ENCODE measurements at places on chromosomes 16 and 17.

DNA sequence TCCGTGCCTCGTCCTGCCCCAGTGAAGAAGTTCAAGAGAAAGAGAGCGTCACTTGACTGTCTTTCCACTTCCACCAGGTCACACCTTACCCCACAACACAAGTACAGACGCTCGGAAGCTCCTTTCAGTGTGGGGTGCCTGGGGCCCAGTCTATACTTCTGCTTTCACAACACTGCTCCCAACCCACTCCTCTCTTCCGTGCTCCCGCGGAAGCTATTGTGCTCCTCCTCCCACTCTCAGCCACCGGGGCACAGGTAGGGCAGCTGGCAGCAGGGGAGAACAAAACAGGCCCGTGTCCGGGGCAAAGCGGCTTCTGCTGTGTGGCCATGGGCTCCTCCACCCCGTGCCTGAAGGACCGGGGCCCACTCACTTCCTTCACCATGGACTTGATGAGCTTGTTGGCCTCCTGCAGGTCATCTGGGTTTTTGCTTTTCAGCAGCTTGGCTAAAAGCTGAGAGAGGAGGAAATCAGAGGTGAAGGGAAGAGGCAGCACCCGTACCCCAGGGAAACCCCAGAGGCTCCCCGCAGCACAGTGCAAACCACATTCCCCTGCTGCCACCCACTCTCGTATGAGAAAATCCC is 18.9 kb downstream of the GGA3 start:
- no peak for DNase-seq

DNA sequence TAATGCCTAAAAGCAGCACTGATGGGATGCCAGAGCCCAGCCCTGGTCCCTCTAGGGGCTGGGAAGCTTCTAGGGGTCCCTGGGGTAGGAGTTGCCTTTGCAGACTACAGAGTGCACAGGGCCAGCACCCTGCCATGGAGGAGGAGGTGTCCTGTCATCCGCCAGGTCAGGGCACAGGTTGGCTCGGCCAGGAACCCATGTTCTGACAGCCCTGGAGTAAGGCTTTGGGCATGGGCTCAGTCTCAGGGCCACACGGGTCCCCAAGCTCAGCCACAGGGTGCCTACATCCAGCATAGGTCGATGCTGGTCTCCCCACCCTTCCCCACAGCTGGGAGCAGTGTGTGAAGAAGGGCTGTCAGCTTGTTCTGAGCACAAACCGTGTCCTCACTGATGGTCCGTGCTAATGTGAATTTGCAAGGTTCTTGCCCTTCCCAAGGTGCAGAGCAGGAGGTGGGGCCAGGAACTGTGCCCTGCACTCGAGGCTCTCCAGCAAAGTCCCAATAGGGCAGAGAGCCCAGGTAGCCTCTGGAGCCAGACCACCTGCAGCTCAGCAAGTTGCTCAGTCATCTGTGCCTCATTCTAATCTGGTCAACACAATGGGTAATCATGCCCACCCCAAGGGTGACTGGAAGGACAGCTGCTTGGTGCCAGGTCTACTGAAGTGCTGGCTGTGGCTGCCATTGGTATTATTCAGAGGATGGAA is 72.8 kb downstream of the AMFR start:
- no peak for DNase-seq

GRCh38 chr17:35235289-35235688 is 7.6 kb upstream of the SLFN5 start:
- DNase-seq = no peak

GRCh38 chr16:57299009-57299718 is 14.7 kb upstream of the PLLP start:
- peak; percentile 89 for DNase-seq

GRCh38 chr16:66551788-66552285 is 539 bp upstream of the CKLF start:
- DNase-seq = peak; percentile 69

- DNase-seq = no peak
Measured at GRCh38 chr17:38969281-38969680, 2.1 kb upstream of the FBXO47 start.

GRCh38 chr16:73384506-73385089 is 336.7 kb upstream of the ZFHX3 start:
- no peak for DNase-seq

- no peak for DNase-seq
Measured at GRCh38 chr17:9219631-9220397, 198.5 kb downstream of the NTN1 start.

- DNase-seq = peak; percentile 29
Measured at GRCh38 chr17:68697850-68698361, 96.7 kb upstream of the FAM20A start.

DNA sequence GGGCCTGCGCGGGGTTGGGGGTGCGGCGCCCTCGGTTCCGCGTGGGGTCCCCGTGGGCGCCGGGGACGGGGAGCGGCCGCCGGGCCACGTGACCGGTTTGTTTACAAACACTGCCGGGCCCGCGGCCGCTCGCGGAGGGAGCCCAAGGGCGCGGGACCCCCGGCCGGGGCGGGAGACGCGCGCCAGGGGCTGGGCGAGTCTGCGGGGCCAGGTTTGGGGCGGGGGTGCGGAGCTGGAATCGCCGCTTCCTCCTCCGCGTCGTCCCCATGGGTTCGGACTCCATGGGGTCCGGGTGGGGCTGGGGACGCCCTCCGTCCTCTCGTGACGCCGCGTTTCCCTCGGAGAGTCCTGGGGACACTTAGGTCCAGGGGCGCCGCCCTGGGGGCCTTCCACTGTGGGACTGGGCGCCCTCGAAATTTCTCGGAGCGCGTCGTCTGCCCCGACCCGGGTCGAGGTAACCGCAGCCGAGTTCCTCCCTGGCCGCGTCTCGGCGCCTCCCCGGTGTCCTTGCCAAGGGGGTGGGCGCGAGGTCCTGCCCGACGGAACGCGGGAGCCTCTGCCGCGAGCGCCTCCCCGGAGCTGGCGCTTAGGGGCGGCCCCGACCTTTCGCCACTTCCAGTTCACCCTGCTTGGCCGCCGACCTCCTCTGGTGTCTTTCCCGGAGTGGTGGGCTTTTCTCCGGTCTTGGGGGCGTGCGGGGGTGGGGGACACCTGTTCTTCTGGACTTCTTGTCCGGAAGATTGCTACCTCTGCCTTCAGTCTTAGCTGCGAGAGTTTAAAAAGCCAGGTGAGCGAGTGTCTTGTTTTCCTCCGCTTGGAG is 684 bp downstream of the YPEL2 start:
- DNase-seq = no peak

- DNase-seq = peak; percentile 91
Measured at GRCh38 chr17:73192894-73193701, at the start of gene COG1. Gene COG1, plus strand, starts transcription at chr17:73193055. Its CDS starts 15 bp downstream, at chr17:73193070.

DNA sequence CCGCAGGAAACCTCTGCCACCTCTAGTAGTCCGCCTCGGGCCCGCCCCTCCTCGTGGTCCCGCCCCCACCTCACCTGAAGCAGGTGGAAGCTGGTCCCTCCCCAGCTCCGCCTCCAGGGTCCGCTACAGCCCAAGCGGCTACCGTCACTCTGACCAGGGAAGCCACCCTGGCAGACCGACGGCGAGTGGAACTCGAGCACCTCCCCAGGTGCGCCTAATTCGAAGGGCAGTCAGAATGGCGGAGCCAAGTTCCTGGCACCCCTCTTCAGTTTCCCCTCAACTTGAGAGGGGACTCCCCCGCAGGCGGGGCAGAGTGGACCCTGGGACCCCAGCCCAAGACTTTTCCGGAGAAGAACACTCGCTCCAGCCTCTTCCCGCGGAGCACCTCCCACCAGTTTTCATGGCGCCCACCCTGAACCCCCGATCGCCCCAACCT is 507 bp downstream of the FHOD1 start:
- peak; percentile 73 for DNase-seq

- DNase-seq = no peak
Measured at GRCh38 chr16:72926177-72927070, 121.5 kb downstream of the ZFHX3 start.

GRCh38 chr16:6548507-6548906 is 784.1 kb upstream of the RBFOX1 start:
- DNase-seq = no peak

DNA sequence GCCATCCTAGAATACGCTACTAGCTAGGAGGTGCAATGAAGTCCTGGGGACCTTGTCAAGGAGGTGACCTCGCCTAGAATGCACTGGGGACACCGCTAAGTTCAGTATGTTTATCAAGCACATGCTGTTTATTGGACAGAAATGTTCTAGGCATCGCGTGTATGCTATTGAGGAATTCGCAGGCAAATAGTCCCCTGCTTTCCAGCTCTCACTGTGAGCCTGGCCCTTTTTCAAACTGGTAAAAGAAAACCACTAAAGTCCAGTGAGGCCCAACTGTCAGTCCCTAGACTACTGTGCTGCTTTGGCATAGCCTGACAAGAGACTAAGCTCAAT is 1.2 kb upstream of the FAM222B start:
- DNase-seq = no peak

GRCh38 chr16:50519001-50519400 is 29.2 kb upstream of the NKD1 start:
- DNase-seq = no peak

DNA sequence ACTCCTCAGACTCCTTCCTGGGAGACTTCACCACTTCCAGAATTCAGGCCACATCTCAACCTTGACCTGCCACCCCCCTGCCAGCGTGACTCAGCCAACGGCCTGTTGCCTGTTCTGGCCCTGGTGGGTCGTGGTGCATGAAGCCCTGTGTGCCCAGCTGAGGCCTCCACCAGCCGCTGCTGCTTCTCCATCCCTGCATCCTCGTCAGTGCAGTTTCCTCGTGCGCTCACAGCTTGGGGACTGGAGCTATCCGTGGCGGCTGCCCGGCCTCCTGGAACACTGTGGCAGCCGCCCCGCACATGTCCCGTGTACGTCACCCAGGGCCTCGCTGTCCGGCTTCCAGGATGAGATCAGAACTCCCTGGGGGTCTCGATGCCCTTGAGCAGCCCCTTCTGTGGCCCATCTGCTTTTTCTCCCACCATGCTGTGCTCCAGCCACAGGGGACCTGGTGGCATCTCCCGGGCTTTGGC is 8.0 kb upstream of the TEDC2 start:
- no peak for DNase-seq

- DNase-seq = no peak
Measured at GRCh38 chr17:61155590-61156237, 243.9 kb upstream of the TBX2 start.

- no peak for DNase-seq
Measured at GRCh38 chr17:67150826-67151225, 94.2 kb downstream of the HELZ start.

GRCh38 chr17:1590029-1590746 is 27.6 kb upstream of the PITPNA start:
- peak; percentile 58 for DNase-seq

DNA sequence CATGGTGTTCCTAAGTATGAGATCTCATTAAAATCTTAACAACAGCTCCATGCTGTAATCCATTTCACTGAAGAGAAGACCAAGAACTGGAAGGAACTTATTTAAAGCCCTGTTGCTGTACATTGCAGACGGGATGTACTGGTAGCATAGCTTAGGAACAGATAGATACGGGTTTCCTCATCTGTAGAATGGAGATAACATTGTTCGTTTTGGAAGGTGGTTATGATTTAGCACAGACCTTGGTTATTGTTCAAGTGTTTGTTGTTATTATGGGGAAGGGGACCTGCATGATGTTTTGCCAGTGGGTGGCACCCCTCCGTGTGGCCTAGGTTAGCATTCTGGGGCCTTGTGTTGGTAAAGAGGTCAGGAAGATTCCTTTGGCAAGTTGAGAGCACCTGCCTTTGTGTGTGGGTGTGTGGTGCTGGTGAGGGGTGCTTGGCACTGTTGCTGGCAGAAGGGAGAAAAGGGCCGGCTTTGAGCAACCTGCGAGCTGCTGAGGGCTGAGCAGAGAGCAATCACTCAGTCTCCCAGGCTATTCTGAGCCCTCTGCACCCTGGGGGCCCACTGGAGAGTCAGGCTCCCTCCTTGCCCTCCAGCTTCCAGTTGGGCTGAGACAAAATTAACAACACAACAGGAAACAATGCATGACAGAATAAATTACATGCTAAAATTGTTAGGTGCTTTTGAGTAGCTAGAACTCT is 2.3 kb downstream of the TAOK2 start:
- peak; percentile 65 for DNase-seq

DNA sequence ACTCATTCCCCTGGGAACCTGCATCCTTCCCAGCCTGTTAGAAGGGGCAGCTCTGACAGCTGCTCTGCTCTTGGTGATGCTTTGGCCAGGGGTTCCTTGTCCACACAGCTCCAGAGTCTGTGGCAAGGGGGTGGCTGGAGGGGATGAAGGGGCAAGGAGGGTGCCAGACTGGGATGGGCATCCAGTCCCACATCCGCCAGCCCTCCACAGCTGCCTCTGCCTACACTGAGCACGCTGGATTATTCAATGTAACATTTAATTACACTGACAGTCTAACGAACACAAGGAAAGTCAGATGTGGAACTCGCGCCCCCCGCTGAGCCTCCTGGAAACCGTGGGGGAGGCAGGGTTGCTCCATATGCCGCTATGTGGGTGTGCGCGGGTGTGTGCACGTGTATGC is 101.1 kb downstream of the C16orf78 start:
- no peak for DNase-seq

GRCh38 chr17:1474402-1475189 is 17.9 kb downstream of the MYO1C start:
- DNase-seq = no peak

- DNase-seq = no peak
Measured at GRCh38 chr16:78957317-78958100, 643.0 kb downstream of the MAF start.

DNA sequence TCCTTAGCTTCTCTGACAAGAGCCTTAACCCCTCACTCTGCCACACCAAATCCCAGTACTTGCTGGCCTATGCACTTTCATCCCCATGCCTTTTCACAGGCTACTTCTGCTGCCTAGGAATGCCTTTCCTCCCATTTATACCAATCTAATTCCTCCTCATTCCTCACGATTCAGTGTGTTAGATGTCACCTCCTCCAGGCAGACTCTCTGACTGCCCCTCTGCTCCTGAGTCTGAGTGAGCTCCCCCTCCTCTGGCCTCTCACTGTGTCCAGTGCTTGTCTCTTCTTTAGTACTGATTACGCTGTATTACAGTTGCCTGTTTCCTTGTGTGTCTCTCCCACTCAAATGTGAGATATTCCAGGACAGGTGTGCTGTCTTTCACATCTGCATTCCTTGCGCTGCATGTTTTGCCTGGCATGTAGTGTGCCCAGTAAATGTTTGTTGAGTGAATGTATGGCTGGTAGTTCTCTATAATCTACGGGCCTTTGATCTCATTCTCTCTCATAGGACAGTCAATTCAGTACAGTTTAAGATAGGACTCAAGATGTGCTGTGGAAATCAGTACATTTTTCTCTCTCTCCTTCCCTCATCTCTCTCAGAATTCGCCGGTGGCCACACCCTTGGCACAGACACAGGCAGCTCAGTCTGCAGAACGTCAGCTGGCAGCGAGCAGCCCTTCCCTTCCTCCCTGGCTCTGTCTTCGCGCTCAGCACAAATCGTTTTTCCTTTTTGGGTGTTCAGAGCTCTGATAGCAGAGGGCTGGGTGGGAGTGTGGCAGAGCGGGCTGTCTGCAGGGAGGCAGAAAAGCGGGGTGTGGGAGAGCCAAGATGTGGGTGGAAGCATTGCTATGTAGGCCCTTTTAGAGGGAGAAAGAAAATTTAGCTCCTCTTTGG is 18.5 kb downstream of the ARL4D start:
- DNase-seq = no peak

DNA sequence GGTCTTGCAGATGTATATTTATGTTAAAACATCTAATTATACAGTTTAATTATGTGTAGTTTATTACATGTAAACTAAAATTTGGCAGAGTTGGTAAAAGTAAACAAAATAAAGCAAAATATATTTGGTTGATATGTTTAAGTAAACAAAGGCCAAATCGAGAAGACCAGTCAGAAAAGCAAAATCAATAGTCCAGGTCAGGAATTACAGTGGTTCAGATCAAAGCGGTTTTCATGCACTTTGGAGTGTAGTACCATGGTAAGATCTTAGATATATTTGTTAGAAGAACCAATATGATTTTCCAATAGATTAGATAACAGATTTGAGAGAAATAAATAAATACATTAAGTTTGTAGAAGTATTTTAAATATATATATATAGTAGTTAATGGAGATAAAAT is 1421.6 kb upstream of the CDH8 start:
- DNase-seq = no peak
